ENCODE measurements at places on chromosomes 7 and 10. TPM values are rescaled to one million over a fixed set of nuclear protein-coding genes. Genes with fewer than 3 reads are reported as not detected.
A peak's percentile ranks its signal among the peaks of the same experiment; 100 is the strongest.

GRCh38 chr7:74365322-74366022 lies 76.3 kb downstream of the CLIP2 start:
- no peak for DNase-seq

TFR2 gene
- polyA plus RNA-seq = 2.7 TPM

DNA sequence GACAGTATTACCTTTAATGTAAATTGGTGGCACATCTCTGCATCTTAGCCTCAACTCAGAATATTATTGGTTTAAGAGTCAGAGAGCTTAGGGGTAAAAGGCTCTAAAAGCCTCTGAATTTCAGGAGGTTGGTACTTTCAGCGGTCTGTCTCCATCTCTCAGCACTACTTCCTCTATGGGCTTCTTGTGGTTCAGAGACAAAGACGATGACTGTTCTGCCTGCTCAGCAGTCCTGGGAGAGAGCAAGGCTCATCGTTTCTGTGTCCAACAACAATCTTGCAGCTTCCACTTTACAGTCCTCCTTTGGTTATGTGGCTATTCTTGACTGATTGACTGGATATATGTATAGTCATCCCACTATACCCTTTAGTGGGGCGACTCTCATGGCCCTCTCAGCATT lies 394.7 kb downstream of the AUTS2 start:
- no peak for DNase-seq

DNA sequence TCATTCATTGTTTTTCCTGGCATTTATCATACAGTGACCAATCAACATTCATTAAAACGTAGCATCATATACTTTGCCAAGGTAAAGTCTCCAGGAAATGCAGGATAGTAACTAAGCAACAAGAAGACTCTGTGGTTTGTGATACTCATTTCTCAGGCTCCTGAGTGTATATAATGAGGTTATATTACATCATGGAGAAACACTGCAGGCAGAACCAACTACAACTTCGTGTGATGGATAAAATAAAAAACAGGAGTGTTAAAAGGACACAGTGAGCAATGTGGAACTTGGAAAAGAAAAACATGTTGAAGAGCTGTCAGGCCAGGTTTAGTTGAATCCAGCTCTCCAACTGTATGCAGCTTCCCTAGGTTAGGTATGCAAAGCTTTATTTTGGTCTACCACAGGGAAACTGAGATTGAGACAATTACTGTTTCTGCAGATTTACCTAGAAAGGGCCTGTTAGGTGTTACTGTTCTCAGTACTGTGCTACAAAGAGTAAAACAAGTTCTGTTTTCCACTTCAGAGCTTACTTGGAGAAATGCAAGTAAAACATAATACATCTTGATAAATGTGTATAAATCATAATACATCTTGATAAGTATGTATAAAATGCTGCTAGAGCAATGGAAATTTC lies 7.8 kb upstream of the CCNY start:
- DNase-seq = no peak

GRCh38 chr7:32502728-32503127 lies 7.4 kb downstream of the AVL9 start:
- no peak for DNase-seq

AZGP1 gene
- 0.40 TPM for polyA plus RNA-seq

GAD2 gene
- not detected for polyA plus RNA-seq

HOXA9 gene
- 0.26 TPM for polyA plus RNA-seq

- peak; percentile 41 for DNase-seq
Measured at GRCh38 chr7:120064565-120064964, 208.4 kb upstream of the KCND2 start.

DNA sequence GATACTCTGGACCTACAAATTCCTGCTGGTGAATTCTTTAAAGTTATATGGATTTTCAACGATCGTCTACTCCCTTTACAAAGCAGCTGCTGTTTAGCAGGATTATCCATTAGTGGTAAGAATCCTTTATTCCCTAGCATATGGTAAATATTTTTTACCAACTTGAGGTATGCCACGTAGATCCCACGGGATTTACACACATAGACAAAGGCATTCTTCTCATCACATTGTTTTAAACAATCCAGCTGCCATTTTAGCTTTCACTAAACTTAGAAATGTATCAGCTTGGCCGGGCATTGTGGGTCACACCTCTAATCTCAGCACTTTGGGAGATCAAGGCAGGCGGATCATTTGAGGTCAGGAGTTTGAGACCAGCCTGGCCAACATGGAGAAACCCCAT lies 148.0 kb upstream of the SH2B2 start:
- no peak for DNase-seq

GRCh38 chr10:3339531-3339950 lies 167.0 kb upstream of the PITRM1 start:
- DNase-seq = no peak

- peak; percentile 33 for DNase-seq
Measured at GRCh38 chr7:107799647-107800264, 3.3 kb downstream of the SLC26A3 start.

DNA sequence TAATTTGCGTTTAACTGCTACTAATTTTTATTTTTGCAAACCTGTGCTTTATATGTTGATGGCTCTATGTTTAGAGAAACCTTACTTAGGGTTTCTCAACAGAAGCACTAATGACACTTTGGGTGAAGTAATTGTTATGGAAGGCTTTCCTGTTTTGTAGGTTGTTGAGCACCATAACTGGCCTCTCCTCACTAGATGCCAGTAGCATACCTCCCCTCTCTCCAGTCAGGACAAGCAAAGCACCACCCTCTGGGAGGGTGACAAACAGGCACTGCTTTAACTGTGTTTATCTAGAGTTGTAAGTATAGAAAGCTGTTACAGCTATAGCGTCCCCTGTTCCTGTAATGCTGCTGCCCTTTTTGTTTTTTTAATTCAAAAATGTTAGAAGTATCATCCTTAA lies 60.9 kb downstream of the WAC start:
- no peak for DNase-seq
